ENCODE measurements at places on chromosomes 5 and 9. TPM values are rescaled to one million over a fixed set of nuclear protein-coding genes. Genes with fewer than 3 reads are reported as not detected.

- H3K27me3 ChIP-seq = no peaks in the 10 kb centered on the region
- no peaks in the 10 kb centered on the region for H3K36me3 ChIP-seq
- DNase-seq = no peak
These were observed 49.1 kb downstream of the HOMER1 start for GRCh38 chr5:79464695-79465332.

DNA sequence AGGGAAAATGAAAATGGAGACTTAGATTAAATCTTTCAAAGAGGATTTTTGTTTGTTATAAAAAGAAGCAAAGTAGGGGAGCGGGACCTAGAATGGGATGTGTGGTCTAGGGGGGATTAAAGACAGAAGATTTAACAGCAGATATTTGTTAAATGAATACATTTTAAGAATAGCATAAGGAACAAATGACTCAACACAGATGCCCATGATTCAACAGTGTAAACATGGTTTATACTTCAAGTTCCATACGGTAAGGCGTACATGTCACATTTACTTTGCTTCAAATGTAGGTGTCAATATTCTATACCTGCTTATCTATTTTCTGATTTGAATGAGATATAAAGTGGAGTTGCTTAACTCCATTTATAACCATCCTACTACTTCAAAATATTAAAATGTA lies 1.5 kb downstream of the TICAM2 start:
- peak overlapping the region; percentile 94 for H3K27ac ChIP-seq
- H3K4me3 ChIP-seq = peak overlapping the region; percentile 87
- peaks cover 67% of the 10 kb centered on the region for H3K4me1 ChIP-seq
- no peaks in the 10 kb centered on the region for H3K36me3 ChIP-seq
- DNase-seq = no peak

GRCh38 chr5:35651002-35651756 lies 33.5 kb downstream of the SPEF2 start:
- no peak for DNase-seq
- H3K4me3 ChIP-seq = no peak overlapping the region
- no peaks in the 10 kb centered on the region for H3K36me3 ChIP-seq

DNA sequence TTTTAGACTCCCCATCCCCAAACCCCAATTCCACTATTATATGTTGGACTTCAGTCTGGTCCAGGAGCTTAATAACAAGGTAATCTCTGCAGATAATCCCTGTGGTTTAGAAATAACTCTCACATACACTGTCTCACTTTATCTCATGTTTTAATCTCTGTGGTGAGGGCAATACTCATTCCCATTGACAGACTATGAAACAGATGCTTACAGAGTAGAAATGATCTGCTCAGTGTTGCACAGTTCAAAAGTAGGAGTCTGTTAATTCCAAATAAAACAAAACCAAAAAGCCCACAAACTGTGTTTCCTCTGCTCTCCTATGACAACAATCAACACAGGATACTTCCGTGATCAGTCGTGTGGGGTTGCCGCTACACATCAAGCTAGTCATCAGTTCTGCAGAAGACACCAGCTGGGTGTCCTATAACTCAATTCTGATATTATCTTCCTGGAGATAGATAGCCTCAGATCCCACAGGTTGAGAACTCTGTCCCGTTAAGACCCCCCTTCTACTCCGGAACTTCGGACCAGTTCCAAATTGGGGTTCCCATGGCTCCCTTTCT lies 26.3 kb upstream of the FANCC start:
- no peaks in the 10 kb centered on the region for H3K36me3 ChIP-seq
- H3K27ac ChIP-seq = no peak overlapping the region
- H3K4me1 ChIP-seq = peaks cover 1% of the 10 kb centered on the region
- H3K27me3 ChIP-seq = peaks cover 44% of the 10 kb centered on the region
- DNase-seq = no peak

GRCh38 chr9:16236882-16237281 lies 633.6 kb downstream of the BNC2 start:
- H3K27ac ChIP-seq = peak overlapping the region; percentile 43
- peaks cover 5% of the 10 kb centered on the region for H3K4me1 ChIP-seq
- DNase-seq = no peak
- no peaks in the 10 kb centered on the region for H3K36me3 ChIP-seq
- H3K4me3 ChIP-seq = no peak overlapping the region
- no peaks in the 10 kb centered on the region for H3K27me3 ChIP-seq

- H3K4me3 ChIP-seq = no peak overlapping the region
- peak overlapping the region; percentile 70 for H3K27ac ChIP-seq
- DNase-seq = no peak
- H3K4me1 ChIP-seq = peaks cover 6% of the 10 kb centered on the region
- H3K27me3 ChIP-seq = peaks cover 35% of the 10 kb centered on the region
These were observed 39.7 kb downstream of the EGFLAM start for GRCh38 chr5:38297830-38298608.

DNA sequence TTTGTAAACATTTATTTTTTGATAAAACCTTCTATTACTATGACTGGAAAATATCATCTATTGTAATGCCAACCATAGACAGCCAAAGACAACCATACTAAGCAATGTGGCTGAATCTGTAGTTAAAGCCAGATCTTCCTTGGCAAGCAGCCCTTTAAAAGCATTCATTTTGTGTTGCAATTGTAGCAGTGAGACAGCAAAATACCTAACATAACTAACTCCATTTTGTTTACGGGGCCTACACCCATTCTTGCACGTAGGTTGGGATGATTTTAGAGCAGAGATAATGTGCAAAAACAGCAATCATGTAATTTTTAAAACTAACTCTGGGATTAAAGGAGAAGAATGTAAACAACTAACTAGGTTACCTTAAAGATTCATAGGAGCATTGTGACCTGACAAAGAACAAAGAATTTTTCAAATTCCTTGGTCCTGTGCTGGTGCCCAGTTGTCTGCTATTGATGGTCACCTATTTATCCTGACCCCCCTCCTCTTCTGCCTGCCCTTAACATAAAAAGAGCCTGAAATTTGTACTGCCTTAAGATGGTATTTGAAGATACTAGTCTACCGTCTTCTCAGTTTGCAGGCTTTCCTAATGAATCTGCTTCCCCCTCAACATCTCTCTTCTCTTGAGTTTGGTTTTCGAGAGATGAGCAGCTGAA lies 10.6 kb downstream of the IFNA1 start:
- no peak for DNase-seq
- H3K4me1 ChIP-seq = no peaks in the 10 kb centered on the region
- no peak overlapping the region for H3K4me3 ChIP-seq

DNA sequence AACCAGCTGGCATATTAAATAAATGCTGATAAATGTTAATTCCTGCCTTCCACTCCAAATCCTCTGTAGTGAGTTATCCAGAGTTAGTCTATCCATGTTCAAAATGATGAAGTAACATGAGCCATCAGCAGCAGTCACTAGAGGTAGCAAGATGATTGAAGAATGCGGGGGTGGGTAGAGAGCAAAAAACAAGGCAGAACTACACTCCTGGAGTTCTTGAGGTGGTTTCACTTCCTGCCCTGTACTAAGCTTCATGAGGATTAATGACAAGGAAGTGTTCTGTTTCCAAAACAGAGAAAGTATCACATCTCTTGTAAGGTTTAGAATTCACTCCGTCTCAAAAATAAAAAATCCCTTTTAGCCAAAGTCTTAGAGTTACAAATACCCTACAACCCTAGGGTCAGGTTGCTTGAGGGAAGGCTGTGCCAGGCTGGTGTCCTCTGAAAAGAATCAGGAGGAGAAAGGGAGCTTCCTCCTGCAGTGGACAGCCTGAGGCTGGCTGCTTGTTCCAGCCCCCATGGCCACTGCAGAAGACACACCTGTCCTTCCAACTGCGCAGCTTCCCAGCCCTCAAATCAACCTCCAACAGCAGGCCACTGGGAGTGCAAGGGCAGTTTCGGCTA lies 180.2 kb downstream of the DENND1A start:
- H3K4me3 ChIP-seq = no peak overlapping the region
- H3K4me1 ChIP-seq = peaks cover 6% of the 10 kb centered on the region
- DNase-seq = no peak
- no peak overlapping the region for H3K27ac ChIP-seq

GRCh38 chr5:96066386-96066719 lies 104.7 kb upstream of the ELL2 start:
- no peak for DNase-seq
- H3K4me1 ChIP-seq = peaks cover 10% of the 10 kb centered on the region

The ATP6V1G1 gene
- total RNA-seq = 81.1 TPM

The WWC1 gene
- total RNA-seq = 2.2 TPM

The EPB41L4B gene
- 13.9 TPM for total RNA-seq

The DRD1 gene
- not detected for total RNA-seq

The TRPM3 gene
- total RNA-seq = 0.22 TPM

The RUSC2 gene
- 27.5 TPM for total RNA-seq
